Stimulated activated CD4-positive, alpha-beta T cell treated with anti-CD3 and anti-CD28 coated beads, Interleukin-1b, Interleukin-23, amount 100 ng/mL, for 1 hour (primary cell): ENCODE measurements at places on chromosomes 12 and 14.

- DNase-seq = no peak
Observed at GRCh38 chr12:43816168-43816567, 10.1 kb upstream of the TWF1 start.

- no peak for DNase-seq
Observed at GRCh38 chr12:111846016-111846415, 4.0 kb downstream of the MAPKAPK5 start.

DNA sequence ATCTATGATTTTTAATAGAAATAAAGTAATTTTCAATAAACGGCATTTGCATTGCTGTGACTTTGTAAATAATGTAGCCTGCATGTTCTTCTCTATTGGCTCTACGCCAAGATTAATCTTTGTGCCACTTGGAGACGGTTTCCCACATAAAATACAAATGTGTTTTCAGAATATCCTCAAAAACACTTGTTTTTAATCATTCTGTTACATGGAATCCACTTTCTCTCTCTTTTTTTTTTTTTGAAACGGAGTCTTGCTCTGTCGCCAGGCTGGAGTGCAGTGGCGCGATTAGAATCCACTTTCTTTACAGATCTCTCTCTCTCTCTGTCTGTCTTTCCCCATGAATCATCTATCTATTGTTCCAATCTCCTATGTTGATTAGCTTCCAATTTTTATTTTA lies 22.8 kb upstream of the SSPN start:
- DNase-seq = no peak

GRCh38 chr14:100898465-100898864 lies 5.1 kb downstream of the RTL1 start:
- DNase-seq = no peak

DNA sequence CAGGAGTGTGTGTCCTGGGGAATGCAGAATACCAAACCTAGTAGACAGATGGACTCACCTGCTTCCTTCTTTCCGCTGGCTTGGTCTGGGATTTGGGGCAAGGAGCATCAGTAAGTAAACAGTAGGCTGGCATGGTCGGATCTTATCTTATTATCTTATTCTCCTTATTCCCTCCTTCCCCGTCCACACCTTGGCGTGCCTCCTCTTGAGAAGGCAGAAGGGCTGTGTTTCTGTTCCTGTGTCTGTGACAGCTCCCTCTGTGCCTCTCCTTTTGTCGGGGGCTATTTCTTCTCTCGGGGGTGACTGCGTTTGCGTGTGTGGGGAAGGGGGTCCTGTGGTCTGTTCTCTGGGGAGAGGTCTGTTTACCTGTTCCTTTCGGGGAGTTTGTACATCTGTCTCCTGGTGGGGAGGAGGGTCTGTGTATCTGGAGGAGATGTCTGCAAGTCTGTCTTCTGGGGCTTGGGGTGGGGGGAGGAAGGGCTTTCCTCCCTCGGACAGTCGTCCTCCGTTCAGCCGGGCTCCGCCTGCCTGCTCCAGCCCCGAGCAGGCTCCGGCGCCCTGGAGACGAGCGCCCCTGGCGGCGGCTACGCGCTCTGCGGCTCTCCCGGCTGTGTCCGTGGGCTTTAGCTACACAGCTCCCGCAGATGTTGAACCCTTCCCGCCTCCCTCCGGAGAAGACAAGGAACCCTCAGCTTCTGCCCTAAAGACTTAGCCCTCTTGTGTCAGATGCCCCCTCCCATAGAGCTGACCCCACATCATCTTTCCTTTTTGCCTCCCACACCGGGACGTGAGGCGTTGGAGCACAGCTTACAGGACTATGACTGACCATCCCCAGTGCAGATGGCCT lies 4.4 kb downstream of the KRT86 start:
- peak; percentile 41 for DNase-seq

DNA sequence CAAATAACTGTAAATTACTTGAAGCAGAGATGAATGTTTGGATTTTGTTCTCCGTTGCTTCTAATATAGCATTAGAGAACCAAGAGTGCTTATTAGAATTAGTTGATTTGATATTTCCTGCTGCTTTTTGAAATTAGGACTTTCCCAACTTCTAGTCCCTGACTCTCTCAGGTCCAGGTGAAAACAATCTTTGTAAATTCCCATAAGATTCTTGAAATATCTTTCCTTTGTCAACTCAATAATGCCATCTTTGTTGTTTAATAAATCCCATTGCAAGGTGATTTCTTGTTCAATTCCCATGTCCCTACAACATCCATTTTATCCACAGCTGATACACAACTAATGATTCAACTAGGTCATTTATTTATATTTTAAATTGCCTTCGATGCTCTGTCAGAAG lies at the start of gene OR4K2:
OR4K2 (plus strand) TSS at position 301 of the 400 bp plus-strand sequence. CDS start 1,126 bp downstream, outside the sequence.
- DNase-seq = no peak

DNA sequence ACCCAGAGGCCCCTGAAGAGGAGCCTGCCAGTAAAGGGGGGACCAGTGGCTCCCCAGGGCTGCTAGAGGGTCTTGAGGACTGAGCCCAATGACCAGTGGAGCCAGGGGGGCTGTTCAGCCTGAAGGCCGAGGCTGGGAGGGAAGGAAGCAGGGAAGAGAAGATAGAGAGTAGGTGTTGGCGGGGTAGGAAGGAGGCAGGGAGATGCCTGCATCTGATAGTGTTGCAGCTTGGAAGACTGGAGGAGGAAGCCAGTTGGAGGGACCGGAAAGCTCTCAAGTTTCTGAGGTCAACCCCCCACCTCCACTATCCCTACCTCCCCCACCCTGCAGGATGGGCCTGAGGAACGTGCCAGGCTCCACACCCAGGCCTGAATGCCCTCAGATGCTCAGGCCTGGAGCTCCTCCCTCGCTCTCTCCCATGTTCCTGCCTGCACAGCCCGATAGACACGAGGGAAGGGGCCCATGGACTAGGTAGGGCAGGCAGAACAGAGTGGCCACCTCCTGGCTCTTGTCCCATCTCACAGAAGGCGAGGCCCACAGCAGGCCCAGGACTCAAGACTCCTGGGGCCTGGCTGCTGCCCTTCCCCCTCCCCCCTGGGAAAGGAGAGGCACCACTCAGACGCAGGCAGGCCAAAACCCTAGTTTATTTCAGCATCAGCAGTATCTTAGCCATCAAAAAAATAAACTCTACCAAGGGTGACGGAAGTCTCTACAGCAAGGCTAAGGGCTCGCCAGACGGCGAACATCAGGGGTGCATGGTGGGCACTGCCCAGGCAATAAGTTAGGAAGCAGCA lies 3.4 kb downstream of the CKB start:
- no peak for DNase-seq

- DNase-seq = no peak
Observed at GRCh38 chr12:7295529-7295928, 8.3 kb upstream of the ACSM4 start.

DNA sequence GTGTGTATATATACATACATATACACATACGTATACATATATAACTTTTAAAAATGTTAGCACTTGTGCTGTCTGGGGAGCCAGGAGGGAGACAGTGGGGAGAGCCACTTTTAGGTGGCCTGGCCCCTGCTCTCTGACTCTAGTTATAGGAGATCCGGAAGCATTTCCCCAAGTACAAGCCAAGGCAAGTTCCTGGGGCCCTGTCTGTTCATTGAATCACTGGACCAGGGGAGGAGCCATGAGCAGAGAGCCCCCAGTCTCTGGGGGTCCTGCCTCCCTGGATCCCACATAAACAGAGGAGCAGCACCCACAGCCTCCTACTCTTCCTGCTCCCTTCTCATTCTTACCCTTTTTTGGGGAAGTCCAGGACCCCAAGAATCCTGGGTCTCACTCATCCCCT lies 45.4 kb upstream of the TMED10 start:
- no peak for DNase-seq

GRCh38 chr14:68658943-68659931 lies 133.6 kb downstream of the ZFP36L1 start:
- no peak for DNase-seq

GRCh38 chr14:92004062-92004461 lies 35.8 kb downstream of the TRIP11 start:
- no peak for DNase-seq

- DNase-seq = no peak
Observed at GRCh38 chr12:1766110-1766509, 54.3 kb upstream of the LRTM2 start.

DNA sequence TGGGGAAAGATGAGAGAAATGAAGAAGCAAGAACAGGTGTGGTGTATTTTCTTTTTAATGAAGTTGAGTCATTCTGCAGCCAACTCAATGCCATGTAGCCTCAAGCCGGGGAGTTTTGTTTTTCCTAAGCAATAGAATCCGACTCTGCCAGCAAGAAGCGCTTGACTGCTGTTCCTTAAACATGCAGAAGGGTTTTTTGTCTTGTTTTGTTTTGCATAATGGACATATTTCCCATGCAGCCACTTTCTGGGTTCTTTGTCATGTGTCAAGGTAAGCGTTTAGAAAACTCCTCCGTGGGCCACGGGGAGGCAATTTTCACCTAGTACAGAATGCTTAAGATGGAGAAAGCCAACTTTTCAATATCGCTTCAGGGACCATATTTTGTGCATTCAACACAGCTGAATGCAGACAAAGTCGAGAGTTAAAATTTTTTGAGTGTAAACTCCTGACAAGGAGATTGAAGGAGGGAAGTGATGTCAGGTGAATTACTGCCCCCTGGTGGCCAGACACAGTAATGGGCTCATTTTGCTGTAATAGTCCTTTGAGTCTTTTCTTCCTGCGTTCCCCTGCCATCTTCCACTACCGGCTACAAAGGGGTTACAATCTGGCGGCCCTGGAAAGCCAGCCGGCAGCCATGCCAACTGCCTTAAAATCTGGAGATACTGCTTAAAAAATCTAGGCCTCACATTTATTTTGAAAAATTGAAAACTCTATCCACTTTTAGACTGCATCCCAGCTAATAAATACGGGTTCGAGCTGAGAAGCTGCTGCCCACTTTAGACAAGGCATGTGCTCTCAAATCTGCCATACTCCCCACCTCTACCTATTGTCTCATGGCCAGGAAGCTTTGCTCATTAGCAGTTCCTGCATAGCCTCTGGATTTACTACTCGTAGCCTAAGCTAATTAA lies 3.2 kb upstream of the FICD start:
- DNase-seq = peak; percentile 44

DNA sequence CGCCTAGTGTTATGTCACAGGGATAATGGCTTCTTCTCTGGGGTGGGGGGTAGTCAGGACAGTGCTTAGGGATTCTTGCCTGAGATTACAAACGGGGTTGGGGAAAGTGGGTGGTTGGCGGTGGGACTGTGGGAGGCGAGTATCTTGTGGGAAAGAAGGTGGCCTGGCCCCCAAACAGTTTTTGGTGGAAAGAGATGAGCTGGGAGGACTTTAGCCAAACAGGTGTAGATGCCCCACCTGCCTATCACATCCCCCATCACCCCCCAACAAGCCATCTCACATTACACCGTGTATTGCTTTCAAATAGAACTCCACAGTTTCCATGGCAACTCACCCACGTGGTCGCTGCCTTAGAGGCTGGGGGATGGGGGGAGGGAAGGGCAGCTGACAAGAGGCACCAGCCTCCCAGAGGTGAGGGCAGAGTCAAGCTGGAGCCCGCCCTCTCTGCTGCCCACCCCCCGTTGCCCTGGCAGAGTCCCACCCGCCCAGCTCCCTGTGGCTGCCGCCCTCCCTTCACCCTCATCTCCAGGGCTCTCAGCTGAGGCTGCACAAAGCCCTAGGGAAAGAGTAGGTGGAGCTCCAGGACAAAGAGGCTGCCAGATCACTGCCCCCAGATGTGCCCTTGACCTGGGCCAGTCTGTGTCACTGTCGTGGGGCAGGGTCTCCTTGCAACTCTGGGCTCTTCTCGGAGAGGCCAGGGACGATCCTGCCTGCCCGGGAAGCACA lies 98.3 kb downstream of the LRRC74A start:
- no peak for DNase-seq

DNA sequence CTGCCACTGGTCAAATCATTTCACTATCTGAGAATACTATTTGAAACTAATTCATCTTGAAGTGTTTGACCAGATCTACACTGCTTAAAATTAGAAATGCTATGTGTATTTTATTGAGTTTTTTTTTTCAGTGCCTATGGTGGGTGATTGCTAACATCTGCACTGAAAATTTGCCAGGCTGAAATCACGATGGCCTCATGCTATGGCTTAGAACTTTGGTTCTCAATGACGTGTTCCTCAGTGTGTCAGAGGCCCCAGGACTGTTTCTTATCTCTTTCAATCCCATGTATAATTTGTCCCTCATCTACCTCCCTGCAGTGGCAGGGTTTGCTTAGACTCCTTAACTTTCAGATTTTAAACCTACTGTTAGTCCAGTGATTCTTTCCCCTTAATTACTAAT lies 36.2 kb upstream of the NKX2-8 start:
- no peak for DNase-seq

GRCh38 chr14:91363776-91364523 lies 53.7 kb downstream of the CCDC88C start:
- no peak for DNase-seq

- DNase-seq = peak; percentile 57
Observed at GRCh38 chr14:23009939-23010726, at the start of gene C14orf93. TSS of gene C14orf93 (minus strand) at chr14:23010143. CDS start at chr14:22999023, 11,120 bp downstream.

GRCh38 chr14:55641954-55642353 lies 61.9 kb downstream of the KTN1 start:
- DNase-seq = no peak

DNA sequence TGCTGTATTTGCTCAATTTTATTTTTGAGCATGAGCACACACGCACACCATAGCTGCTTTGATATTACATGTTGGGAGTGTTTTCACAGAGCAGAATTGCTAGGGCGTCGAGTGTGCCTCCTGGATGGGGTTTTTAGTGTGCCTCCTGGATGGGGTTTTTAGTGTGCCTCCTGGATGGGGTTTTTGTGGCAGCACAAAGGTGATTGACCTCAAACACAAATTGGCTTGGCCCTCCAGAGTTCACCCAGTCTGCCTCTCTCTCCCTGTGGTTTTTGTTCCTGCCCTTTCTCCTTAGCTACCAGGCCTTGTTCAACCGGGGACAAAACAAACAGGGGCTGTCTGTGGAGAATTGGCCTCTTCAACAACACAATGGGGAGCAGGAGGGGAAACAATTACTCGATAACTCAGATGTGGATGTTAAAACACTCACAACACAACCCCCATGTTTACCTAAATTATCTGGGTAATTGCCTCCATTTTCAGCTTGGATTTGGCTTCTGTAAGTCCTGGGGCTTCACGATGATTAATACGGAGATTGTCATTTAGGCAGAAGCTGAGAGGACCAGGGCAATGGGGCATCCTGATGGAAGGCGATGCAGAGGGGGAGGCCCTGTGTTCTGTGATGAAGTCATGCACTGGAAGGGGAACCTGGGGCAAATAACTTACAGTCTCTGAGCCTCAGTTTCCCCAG lies 26.9 kb downstream of the TBX3 start:
- no peak for DNase-seq

GRCh38 chr12:117408161-117408791 lies 46.9 kb upstream of the NOS1 start:
- DNase-seq = no peak

- no peak for DNase-seq
Observed at GRCh38 chr14:36720657-36721056, 59.0 kb downstream of the PAX9 start.

- DNase-seq = no peak
Observed at GRCh38 chr12:24155042-24155441, 205.6 kb upstream of the SOX5 start.
